ENCODE measurements at places on chromosomes 4 and X.

DNA sequence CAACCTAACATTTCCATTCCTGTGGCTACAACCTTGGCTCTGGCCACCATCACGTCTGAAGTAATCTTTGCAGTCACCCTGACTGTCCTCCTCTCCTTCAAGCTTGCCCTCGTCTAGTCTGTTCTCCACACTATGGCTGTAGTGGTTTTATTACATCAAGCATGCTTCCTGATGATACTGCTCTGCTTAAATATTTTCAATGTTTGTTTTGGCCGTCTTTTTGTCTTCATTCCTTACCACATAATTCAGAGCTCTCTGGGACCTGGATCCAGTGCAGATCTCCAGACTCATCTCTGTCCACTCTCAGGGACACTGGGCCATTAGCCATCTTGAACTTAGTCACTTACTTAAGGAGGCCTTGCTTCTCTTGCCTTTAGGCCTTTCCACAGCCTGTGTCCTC, 27.7 kb upstream of the FREM3 start:
- DNase-seq: no peak

GRCh38 chrX:135087867-135088266, 32.5 kb downstream of the ETDB start:
- DNase-seq: no peak

- no peak for DNase-seq
These were observed 64.0 kb upstream of the NFKB1 start for GRCh38 chr4:102437111-102437510.

DNA sequence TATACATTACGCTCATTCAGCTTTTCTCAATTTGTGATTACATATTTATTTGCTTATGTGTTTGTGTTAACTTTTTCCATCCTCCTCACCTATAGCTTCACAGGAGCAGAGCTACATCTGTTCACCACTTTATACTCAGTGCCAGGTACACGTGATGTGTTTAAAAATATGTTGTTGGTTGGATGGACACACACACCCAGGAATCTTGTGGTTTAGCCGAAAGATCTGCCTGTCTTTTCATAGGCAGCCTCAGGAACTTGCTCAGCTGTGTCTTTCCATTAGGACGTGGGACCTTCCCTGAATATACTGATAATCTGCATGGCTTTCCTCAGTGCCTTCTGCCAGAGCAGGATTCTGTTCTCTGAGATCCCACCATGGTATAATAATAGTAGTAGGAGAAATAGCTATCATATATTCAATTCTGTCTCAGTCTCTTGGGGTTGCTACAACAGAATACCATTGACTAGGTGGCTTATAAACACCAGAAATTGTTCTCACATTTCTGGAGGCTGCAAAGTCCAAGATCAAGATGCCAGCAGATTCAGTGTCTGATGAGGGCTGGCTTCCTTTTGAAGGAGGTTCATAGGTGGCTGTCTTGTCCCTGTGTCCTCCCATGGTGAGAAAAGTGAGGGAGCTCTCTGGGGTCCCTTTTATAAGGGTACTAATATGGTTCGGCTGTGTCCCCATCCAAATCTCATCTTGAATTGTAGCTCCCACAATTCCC, 50.0 kb upstream of the SOD3 start:
- DNase-seq: no peak

GRCh38 chrX:70016513-70016912, 33.2 kb downstream of the AWAT2 start:
- no peak for DNase-seq

DNA sequence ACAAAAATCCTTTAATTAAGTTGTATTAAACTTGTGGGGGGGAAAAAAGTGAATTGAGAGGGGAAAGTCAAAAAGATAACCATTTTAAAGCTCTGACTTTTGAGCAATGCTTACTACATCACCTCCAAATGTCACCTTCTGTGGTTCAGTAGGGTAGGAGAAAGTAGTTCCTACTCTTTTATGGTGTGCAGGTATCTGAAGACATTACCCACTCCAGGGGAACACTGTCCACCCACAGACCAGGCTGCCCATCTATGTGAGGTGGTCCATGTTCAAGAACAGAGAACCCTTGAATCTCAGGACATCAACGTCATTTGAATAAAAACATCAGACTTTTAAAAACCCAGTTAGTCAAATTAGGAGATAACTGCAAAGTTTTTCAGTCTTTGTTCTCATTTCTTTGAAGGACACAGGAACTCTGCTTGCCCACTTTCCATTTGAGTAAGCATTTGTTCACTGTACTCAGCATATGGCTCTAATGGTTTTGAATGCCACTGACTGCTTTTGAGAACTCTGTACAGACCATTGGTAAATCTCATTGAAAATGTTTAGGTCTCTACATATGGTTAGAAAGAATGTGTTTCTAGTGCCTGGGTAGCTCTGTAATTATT, 18.4 kb downstream of the NMU start:
- DNase-seq: no peak

DNA sequence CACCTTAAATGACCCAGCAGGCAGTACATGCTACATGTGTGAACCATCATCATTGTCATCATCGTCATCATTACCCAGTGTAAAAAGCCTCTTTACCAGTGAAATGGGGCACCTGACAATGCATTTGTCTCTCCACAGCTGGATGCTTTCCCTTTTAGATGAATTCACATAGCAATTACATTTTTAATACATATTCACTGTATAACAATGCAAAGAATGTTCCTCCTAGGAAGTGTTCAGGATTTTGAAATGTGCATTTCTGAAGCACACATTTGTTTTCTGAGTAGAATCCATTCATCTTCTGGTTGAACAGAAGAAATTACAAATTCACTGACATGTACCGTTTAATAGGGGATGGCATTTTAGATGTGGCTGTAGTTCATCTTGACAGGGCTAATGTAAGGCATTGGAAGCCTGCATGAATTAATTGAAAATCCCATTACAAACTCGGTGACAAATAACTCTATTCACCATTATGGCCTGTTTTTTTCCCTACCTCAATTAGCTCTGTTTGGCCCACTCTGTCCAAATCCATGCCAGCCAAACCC, 111.1 kb downstream of the SH3RF1 start:
- DNase-seq: no peak

- DNase-seq: no peak
These were observed 239.3 kb downstream of the GRIA2 start for GRCh38 chr4:157459785-157460184.

GRCh38 chrX:56284269-56284668, 52.1 kb downstream of the KLF8 start:
- no peak for DNase-seq

DNA sequence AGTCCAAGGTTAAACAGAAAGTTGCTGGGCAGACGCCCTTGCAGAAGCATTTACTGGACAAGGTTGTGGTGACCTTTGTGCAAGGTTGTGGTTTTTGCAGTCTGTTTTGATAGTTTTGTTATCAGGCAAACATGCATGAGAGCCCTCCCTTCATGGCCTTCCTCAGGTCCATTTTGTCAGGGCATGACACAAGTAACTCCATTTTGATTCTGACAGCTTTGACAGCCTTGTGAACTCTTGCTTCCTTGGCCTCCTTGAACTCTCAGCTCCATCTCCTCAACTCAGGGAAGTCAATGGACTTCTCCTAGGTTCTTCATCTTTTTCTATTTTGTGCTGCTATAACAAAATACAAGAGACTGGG, 97.7 kb downstream of the CEP44 start:
- DNase-seq: no peak

DNA sequence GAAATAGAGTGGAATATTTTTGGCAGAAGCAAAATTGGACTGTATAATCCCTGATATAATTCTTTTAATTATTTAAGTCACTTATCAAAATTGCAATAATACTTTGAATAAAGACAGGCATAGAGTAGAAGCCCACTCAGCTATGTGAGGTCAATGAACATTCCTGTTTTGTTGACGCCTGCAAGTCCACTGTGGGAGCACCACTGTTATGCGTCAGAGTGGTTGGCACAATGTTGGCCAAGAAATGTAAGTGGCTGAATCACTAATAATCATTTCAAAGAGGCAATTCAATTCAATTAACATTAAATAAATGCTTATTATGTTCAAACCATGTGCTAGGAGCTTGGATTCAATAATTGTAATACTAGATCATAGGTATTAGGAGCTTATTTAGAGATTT, 221.0 kb downstream of the SPCS3 start:
- DNase-seq: no peak

DNA sequence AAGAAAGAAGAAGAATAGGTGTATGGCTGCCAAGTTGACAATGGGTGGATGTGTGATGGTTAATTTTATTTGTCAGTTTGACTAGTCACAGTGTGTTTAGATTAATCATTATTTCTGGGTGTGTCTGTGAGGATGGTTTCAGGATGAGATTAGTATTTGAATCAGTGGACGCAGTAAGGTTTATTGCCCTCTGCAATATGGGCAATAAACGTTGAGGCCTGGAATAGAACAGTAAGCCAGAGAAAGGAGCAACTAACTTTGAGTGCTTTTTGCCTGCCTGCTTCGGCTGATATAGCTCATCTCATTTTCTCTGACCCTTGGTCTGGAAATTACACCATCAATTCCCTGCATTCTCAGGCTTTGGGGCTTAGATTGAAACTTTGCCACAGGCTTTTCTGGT, 140.8 kb upstream of the SPANXN4 start:
- DNase-seq: no peak

GRCh38 chr4:80484712-80485111, 149.2 kb downstream of the CFAP299 start:
- no peak for DNase-seq

GRCh38 chr4:167966143-167966542, 126.2 kb upstream of the ANXA10 start:
- DNase-seq: no peak

- DNase-seq: no peak
These were observed 21.4 kb downstream of the MAGEB17 start for GRCh38 chrX:16188687-16189086.

DNA sequence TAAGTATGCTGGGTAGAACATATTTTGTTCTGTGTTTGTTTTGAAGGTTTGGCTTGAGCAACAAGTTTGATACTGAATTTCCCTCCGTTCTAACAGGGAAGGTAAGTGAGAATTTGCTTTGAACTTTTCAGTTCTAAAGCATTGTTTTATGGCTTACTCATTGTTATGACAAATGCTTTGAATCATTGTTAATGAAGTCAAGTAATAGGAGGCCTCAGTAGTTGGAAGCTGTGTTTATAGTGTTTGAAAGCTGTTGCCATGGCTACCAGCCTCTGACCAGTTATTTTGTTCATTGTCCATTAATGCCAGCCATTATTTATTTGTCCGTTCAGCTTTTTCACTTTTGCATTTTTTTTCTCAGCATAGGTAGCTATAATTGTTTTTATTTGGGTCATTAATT, 14.4 kb downstream of the CHIC1 start:
- no peak for DNase-seq

DNA sequence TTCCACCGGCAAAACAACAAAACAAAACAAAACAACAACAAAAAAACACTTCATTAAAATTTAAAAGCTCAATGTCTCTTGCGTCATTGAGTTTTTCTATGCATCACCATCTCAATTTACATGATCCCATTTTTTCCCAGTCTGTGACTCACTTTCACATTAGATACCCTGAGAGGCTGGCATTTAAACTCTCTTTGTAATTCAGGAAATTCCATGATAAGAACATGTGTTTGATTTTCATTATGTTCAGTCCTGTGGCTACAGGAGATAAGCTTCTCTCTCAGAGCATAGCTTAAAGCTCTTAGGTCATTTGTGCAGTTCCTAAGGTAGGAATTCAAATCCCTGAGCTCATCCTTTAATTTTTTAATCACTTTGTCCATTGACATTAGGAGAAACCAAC, 104.6 kb downstream of the NBDY start:
- no peak for DNase-seq

- DNase-seq: peak; percentile 88
These were observed at the start of gene RHOH for GRCh38 chr4:40196724-40197281. RHOH (plus strand) TSS chr4:40197031; CDS start chr4:40243387, 46,356 bp downstream.

DNA sequence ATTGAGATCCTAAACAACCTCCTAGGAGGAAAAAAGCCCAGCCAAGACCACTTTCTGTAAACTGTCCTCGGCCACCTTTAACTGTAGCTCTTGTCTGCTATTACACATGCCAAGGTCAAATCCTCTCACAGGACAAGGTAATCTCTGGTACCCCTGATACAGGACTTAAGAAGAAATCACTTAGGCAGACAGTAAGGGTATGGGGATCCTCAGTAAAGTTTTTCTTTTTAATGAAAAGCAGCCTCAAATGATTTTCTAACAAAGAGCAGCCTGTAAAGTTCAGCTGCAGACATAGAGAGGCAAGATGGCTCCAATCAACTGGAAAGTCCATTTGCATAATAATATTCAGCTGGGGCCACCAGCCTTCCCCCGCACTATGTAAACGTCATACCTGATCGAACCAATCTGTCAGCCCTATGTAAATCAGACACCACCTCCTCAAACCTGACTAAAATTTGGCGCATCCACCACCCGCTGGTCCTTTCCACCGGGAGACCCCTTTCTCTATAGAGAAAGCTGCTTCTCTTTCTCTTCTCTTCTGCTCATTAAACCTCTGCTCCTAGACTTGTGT, 14.6 kb upstream of the MPP1 start:
- DNase-seq: no peak

GRCh38 chr4:173280998-173281397, 53.2 kb downstream of the HMGB2 start:
- DNase-seq: no peak

GRCh38 chrX:154443479-154443910, 446 bp upstream of the FAM50A start:
- DNase-seq: no peak

GRCh38 chr4:169582706-169583105, 29.7 kb downstream of the NEK1 start:
- no peak for DNase-seq

- no peak for DNase-seq
These were observed 569.1 kb upstream of the GRID2 start for GRCh38 chr4:91734682-91735081.

DNA sequence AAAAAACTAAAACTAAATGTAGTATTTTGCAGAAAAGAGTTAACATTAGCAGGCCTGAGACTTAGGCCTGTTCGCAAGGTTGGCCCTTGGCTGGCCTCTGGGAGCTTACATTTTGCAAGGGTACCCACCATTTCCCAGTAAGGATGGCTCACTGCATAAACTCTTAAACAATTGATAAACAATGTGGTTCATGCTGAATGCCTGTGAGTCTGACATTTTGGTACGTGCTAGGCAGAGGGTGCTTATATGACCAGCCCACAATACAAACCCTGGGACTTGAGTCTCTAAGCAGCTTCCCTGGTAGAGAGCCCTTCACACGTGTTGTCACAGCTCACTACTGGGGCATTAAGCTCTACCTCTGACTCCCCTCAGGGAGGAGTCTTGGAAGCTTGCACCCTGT, 7.4 kb downstream of the PRPS2 start:
- no peak for DNase-seq

DNA sequence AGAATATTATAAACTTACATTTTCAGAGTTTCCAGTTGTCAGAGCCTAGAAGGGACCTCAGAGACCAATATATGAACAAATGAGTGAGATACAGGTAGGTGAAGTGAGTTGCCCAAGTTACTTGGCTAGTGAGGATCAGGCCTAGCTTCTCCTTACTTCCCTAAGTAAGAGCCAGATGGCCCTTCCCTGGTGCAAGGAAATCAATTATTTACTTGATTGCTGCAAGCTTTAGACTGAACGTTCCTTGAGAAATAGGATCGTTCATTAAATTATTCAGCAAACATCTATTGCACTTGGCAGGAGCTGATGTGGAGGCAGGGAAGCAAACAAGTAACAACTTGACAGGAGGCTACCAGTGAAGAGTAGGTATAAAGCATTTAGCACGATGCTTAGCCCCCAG, 117.8 kb downstream of the EFHC2 start:
- no peak for DNase-seq
